ENCODE measurements at places on chromosomes 13 and 19.

DNA sequence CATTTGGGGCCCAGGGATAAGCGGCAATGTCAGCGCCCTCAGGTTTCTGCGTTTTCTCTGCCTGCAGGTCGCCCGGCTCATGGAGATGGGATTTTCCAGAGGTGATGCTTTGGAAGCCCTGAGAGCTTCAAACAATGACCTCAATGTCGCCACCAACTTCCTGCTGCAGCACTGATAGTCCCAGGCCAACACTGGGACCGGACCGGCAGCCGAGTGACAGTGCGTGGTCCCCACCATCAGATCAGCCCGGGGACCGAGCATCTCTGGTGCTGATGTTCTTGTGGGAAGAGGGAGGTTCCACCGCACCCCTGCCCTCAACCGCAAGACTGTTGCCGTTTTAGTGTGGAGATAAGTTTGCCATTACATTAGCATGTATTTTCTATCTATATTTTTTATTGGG lies 78.0 kb upstream of the GPR183 start:
- no peak for DNase-seq

DNA sequence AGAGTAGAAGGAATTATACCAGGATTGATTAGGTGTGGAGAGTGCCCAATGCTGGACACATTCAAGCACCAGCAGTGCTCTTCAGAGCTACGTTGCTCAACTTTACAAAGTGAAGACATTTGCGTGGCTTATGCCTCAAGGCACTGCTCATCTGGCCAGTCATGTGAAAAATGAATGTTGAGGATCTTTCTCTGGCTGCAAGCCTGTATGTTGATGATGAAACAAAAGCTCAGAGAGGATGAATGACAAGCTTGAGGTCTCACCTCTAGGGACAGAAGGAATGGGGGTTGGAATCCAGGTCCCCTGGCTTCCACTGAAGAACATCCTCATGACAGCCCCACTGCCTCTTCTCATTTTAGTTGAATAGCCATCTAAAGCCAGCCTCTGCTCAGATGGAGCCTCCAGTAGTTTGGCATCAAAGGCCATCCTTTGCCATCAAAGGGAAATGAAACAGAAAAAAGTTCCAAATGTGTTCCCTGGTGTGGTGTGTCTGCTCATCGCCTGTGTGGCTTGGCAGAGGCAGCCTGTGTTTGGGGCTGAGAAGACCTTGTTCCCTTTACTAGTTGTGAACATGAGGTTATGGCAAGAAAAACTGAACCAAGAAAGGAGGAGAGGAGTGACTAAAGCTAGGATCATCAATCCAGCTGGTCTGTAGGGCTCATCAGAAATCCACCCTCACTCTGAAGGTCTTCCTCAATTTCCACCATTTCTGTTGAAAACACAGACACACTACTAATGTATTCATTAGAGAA lies 114.0 kb upstream of the KL start:
- DNase-seq, result no peak

- DNase-seq, result no peak
Measured at GRCh38 chr19:6694147-6694815, 24.3 kb upstream of the TNFSF14 start.

- no peak for DNase-seq
Measured at GRCh38 chr19:44635581-44636438, 7.9 kb upstream of the PVR start.

DNA sequence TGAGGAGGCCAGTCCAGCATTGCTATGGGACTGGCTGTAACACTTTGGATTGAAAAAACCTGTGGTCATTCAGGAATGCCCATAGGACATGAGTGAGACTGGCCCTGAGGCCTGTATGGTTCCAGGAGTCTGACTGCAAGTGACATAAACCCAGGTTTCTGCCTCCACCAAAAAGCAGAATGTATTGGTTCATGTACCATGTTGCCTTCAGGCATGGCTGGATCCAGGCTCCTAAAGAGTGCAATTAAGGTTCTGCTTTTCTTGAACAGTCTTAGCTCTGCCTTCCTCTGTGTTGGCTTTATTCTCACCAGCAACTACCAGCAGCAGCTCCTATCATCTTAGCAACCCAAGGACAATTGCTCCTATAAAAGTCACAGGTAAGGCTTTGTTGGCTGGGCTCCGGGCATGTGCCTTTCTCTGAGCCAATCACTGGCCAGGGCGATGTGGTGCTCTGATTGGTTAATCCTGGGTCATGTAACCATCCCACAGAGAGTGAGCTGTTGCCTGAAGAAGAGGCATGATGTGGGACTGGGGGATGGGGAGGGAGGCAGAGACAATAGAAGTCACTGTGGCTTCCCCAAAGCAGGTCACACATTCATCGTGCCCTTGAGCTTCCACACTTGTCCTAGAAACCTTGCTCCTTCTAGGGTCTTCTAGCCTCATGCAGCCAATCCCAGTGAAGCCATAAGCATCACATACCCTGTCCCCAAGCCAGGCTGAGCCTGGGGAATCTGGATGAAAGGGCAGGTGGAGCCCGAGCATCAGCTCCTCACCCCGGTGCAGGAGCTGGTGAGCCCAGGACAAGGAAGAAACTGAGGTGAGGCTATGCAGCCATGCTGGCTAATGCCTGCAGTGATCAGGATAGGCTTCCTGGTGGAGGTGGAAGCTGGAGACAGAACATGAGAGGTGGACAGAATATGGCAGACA lies 123.9 kb downstream of the URI1 start:
- no peak for DNase-seq

- DNase-seq, result no peak
Measured at GRCh38 chr13:46124531-46124966, 19.7 kb upstream of the CPB2 start.

GRCh38 chr13:53104136-53104535 lies 75.5 kb downstream of the OLFM4 start:
- no peak for DNase-seq

DNA sequence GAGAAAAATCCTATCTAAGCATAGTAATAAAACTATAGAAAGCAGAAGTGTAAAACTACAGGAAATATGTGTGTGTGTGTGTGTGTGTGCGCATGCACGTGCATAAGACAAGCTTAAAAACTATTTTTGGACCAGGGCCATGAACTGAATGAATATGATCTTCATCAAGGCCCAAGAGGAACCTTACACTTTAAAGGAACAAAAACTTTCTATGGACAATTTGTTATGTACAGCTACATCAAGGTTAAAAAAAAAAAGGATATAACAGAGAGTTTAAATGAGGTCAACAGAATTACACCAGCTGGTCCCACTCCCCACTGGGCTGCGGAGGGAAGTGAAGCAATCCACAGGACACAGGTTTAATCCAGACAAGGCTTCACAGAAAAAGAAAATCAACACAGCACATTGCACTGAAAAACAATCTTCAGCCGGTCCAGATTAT lies 151.1 kb downstream of the LHFPL6 start:
- no peak for DNase-seq

DNA sequence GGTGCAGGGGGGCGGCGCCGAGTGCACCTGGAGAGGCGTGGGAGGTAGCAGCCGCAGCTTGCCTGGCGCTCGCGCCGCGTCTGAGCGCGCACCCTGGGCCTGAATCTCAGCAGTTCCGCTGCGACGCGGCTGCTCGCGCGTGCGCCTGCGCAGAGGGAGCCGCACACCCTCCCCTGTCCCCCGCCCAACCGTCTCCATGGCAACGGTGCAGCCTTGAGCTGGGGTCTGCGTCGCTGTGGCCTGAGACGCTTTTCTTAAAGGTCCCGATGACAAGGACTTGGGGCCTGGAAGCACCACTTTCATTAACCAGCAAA lies at the start of gene PNMA8B:
PNMA8B (minus strand) TSS at position 82 of the 314 bp plus-strand sequence. CDS start 402 bp downstream, outside the sequence.
- DNase-seq, result no peak

DNA sequence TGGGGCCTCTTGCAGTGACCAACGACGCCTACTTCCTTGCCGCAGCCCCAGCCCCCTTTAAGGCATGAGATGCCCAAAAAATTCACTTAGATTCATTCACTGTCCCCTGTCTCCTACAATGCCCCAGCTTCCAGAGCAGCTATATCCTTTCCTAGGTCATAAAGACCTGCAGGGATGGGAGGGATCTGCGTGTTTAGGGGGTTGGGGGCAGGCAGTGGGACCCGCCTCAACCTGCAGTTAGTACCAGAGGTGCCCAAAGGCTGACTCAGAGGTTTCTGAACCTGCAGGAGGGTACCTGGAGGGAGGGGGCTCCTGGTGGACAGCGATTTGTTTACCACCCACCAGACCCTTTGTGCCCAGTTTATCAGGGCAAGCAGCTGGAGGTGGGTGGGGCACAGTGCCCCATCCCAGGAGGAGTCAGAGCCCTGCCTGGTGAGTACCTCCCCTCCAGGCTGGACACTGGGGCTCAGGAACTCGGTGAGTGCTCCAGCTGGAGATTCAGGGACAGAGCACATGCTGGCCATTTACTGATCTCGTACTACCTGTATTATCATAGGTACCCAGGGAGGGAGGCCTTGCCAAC lies 10.1 kb downstream of the RPS28 start:
- DNase-seq, result no peak

- peak; percentile 64 for DNase-seq
Measured at GRCh38 chr19:1265615-1266128, 3.5 kb upstream of the CIRBP start.

GRCh38 chr19:1227304-1228054 lies 10.3 kb downstream of the CBARP start:
- DNase-seq, result no peak

GRCh38 chr13:97119943-97120342 lies 102.2 kb upstream of the MBNL2 start:
- DNase-seq, result no peak

GRCh38 chr13:112672651-112673284 lies 17.1 kb upstream of the ATP11A start:
- DNase-seq, result no peak

GRCh38 chr13:26502826-26503225 lies 54.7 kb upstream of the WASF3 start:
- no peak for DNase-seq

- no peak for DNase-seq
Measured at GRCh38 chr19:58374200-58374599, 6.6 kb downstream of the ZNF837 start.

DNA sequence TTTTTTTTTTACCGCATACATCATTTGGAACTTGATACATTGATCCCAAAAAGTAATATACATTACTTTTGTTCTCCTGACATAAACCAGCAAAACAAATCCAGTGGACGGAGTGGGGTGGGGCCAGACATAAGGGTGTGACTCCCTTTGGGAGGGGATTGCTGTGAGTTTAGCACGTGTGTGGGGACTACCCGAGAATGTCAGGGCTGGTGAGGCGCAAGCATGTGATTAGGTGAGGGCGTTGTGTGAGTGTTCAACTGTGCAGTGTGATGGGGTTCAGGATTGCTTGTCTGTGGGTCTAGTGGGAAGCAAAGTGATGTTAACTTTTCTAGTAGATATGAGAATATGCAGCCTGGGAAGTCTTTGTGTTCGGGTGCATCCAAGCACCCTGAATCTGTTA lies 468.0 kb downstream of the TSHZ3 start:
- DNase-seq, result no peak

DNA sequence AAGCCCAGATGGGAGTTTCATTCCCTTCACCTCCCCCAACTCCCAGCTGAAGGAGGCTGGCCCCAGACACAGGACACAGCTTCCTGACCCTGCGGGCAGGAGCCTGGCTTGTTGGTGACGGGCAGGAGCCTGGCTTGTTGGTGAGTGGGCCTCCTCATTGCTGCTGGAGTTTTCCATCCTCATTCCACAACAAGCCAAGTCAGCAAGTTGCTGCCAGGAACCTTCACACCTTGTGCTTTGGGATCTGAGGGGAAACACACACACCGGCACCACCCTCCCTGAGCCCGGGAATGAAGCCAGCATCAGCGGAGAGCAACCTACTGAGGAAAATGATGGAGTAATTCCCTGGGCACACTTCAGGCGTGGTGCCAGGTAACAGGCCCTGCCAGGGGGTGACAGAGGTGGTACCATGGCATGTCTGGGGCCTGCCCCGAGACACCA lies 74.9 kb downstream of the ALOX5AP start:
- no peak for DNase-seq

DNA sequence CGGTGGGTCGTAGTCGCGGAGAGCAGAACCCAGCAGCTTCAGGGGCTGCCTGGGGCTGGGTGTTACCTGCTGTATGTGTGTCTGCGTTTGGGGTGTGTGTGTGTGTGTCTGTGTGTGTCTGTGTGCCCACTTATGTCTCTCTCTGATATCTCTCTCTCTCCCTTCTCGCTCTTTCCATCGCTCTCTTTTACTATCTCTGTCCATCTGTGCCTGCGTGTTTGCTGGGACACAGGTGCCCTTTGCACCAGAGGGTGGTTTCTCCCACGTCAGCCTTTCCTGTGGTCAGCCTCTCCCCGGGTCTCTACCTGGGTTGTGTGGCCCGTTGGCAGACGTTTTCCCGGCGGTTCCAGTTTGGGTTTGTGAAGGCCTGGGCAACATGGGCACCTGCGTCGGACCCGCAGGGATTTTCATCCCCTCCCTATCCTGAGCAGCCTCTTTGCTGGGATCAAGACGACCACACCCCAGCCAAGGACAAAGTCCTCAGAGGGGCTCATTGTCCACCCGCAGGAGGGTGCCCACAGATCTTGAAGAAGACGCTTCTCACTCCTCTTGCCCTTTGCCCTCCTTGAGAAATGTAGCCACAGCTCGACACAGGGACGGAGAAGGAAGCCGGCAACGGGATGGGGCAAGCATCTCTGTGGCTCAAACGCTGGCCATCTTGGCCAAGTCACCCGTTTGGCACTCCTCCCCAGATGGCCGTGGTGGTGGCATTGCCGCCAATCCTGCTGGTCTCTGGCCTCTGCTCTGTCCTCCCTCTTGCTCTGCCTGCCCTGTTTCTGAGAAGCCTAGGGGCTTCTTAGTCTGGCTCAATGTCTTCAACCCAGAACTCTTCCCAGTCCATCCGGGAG lies 43.3 kb downstream of the ZNF146 start:
- no peak for DNase-seq

DNA sequence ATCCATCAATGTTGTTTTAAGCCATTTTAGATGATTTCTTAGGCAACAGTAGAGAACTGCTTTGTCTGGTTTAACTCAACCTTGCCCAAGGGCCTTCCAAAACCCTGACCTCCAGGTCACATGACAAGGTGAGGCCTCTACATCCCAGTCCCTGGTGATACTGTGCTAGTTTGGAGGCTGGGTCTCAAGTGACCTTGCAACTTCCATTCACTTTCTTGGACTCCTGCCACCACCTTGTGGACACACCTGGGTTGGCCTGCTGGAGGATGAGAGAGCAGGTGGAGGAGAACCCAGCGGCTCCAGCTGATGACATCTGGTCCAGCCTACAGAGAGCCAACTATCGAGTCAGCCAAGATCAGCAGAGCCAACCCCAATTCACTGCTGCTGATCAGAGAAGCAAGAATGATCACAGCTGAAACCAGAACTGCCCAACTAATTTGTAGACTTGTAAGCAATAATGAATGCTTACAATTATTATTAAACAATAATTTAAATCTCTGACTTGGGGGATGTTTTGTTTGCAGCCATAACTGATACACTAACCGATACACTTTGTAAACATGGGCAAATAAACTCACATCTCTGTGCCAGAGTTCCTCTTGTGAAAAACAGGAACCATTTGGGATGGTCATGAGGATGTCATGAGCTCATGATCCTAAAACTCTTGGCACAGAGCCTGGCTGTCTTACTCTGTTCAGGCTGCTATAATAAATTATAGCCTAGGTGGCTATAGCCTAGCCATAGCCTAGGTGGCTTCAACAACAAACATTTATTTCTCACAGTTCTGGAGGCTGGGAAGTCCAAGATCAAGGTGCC lies 11.5 kb downstream of the FAM187B start:
- no peak for DNase-seq

Data from SW 1271 (cell line).